ENCODE measurements at places on chromosomes 1 and 21.

- peak; percentile 41 for DNase-seq
These were observed 3.5 kb upstream of the PIGV start for GRCh38 chr1:26784023-26784871.

DNA sequence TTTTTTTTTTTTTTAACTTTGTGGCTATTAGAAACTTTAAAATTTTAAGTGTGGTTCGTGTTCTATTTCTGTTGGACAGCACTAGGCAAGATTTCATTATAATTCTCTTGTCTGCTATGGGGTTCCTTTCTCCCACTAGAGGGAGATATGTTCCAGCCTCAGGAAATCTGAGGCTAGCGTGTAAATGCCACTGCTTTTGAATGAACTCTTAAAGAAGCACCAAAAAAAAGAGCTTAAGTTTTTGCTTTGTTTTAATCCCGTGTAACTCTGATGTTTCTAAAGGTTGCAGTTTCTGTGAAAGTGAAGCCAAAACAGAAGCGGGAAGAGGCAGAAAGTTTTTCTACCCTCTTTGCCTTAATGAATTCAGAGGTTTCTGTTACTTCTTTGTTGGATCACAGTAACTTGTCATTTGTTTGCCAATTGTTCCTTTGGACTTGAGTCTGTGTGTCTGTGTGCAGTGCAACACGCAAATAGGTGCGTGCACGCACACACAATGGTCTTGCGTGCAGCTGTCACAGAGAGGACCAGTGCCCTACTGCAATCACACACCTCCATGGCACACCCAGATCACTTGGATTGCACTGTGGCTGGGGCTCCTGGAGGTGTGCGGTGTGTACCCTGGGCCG, 32.3 kb downstream of the HHAT start:
- DNase-seq = peak; percentile 23

GRCh38 chr21:28690196-28690595, 302.5 kb downstream of the LTN1 start:
- DNase-seq = no peak

- peak; percentile 59 for DNase-seq
These were observed 73.2 kb upstream of the DNAJC6 start for GRCh38 chr1:65235867-65236805.

DNA sequence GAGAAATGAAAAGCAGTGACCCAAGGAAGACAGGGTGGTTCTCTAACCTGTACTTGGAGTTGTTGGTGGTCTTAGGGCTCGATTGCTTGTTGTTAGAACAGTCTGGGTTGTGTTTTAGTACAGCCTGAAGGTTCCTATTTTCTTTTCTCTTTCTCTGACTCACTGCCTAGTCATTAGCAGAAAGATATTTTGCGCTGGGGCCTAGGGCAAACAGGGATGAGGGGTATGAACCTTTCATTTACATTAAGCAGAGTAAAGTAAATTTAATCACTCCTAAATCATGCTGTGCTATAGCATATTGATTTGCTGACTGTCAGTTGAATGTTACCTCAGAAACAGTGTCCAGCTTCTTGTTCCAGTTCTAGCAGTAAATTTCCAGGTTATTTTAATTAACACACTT, 197.2 kb downstream of the RWDD3 start:
- DNase-seq = no peak

DNA sequence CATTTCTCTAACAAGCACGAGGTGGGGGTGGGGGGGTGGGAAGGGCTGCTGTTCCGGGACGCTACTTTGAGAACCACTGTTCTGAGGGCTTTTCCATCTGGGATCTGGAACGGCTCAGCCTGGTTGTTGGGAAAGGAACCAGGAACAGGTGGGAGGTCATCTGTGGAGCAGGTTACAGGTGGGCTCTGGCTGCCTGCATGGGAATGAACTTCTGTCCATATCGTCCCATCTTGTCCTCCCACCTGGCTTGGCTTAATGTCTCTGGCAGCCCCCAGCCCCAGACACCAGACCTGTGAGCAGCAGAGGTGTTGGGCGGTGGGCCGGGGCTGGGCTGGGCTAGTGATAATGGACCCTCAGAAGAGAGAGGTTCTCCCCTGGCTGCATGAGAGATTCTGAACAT, 69.4 kb upstream of the TARDBP start:
- no peak for DNase-seq

GRCh38 chr1:47460040-47460439, 22.2 kb downstream of the FOXD2 start:
- DNase-seq = no peak

- no peak for DNase-seq
These were observed 57.4 kb downstream of the B3GALT5 start for GRCh38 chr21:39669976-39670661.

GRCh38 chr1:230737622-230738262, 9.4 kb upstream of the CAPN9 start:
- no peak for DNase-seq
